ENCODE measurements at places on chromosomes 5 and 9. TPM values are rescaled to one million over a fixed set of nuclear protein-coding genes. Genes with fewer than 3 reads are reported as not detected.
A peak's percentile ranks its signal among the peaks of the same experiment; 100 is the strongest.

DNA sequence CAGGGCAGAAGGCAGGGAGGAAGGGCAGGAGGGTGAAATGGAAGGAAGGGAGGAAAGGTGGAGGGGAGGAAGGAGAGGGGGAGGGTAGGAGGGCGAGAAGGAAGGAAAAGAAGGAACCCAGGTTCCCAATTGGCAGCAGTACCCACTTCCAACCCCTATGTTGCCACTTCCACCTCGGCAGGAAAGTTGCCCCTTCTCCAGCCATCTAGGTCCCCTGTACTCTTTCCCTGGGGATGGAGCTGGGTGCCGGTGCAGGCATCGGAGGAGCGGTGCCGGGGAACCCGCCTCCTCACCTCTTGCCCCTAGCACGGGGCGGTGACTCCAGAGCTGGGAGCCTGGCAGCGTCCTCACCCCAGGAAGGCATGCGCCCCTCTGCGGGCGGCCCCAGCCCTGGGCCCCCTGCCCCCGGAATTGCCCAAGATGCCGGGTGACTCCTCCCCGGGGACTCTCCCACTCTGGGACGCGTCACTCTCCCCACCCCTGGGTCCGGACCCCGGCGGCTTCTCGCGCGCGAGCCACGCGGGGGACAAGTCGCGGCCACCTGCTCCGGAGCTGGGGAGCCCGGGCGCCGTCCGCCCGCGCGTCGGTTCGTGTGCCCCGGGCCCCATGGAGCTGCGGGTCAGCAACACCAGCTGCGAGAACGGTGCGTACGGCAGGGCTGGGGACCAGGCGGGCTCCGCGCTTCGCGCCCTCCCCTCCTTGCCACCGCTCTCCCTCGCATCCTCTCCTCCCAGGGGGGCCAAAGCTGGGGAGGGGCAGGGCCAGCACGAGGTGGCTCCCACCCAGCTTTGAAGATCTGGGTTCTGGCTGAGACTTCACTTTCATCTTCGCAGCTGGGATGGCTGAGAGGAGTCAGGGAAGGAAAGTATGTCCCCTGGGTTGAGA is at the start of gene NIPAL4:
Gene NIPAL4, plus strand, starts transcription at position 499 of the 885 bp plus-strand sequence. Its CDS starts 108 bp downstream, at position 607.
- DNase-seq = no peak

DNA sequence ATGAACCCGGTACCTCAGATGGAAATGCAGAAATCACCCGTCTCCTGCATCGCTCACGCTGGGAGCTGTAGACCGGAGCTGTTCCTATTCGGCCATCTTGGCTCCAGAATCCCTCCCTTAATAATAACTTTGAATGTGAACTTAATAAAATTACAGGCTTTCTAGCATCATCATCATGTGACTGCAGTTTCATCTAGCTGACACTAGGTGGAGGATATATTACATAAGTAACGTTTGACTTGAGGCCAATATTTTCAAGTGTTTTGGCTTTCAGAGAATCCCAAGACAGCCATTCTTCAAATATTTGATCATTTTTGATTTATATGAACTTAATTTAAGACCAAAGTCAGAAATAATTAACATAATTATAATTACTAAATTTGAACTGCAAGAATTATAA is 474.9 kb upstream of the CDH10 start:
- peak; percentile 3 for DNase-seq

DNA sequence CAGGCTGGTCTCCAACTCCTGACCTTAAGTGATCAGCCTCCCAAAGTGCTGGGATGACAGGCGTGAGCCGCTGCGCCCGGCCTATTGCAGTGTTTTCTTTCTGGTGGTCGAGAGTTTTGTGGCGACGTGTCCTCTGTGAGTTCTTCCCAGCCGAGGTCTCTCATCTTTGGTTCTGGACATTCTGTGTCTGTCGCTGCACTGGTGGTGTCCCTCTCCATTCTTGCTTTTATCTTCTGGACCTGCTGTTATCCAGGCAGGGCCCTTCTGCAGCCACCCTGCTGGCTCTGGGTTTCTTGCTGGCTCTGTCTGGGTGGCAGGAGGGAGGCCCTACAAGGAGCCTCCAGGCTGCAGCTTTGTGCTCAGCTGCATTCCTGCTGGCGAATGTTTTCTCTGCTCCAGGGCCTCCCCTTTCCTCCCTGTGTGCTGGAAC is 49.1 kb upstream of the EXOC3 start:
- DNase-seq = no peak

DNA sequence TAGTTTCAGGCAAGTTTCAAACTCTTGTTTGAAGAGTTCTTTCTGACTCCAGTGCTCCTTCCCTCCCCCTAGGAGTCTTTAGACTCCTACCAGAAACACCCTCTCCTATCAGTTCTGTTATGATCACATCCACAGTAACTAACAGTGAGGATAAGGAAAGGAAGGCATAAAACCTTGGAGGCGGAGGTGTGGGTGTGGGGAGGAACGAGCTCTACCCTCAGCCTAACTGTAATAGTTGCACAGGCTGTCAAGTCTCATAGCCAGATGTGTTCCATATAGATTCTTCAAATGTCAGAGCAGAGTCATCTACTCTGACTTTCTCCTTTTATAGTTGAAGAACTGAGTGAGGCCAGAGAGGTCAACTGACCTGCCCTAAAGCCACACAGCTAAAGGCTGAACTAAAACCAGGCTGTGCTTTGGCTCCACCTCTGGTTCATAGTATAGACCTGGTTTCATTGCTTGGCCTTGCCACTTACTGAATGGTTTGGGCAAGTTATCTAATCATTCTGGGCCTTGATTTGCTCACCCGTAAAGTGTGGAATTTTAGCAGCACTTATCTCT is 34.4 kb upstream of the PIK3R1 start:
- no peak for DNase-seq

DNA sequence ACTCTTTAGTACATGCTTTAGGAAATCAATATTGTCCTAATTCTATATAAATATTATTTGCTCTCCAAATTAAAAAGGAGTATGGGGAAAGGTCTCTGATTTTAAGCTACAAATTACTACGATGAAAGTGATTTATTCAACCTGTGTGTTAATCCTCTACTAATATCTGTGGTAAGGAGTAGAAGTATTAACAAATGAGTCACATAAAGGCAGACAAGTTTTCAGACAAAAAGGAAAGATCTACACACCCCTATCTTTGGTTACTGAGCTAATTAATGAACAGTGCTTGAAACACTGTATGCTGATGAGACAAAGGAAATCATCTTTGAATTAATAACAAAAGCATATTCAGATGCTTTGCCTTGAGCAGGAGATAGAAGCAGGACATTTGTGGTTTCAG is 15.9 kb downstream of the LOX start:
- DNase-seq = no peak

ZNF454 gene
- polyA plus RNA-seq = 0.87 TPM

DNA sequence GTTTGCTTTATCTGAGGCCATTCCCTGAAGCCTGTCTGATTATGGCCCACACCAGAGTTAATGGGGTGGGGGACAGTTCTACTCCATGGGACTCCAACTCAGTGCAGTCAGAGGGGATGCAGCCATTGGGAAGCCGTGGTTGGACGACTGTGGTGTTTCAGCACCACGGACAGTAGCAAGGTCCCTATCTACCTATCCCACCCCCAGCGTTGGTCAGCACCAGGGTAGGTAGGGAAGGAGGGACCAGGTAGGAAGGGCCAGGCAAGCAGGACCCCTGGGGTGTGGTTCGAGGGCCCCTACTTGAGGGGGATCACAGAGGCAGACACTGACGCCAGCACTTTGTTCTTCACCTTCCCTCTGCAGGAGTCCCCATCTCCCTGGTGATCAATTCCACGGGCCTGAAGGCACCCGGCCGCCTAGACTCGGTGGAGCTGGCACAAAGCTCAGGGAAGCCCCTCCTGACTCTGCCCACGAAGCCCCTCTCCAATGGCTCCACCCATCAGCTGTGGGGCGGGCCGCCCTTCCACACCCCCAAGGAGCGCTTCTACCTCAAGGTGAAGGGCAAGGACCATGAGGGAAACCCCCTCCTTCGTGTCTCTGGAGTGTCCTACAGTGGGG is 33.2 kb downstream of the HMCN2 start:
- peak; percentile 53 for DNase-seq

- DNase-seq = peak; percentile 27
Observed at GRCh38 chr5:116838011-116838536, 263.5 kb upstream of the SEMA6A start.

AQP7 gene
- polyA plus RNA-seq = 1.5 TPM

PCDHGB5 gene
- polyA plus RNA-seq = 0.75 TPM

DNA sequence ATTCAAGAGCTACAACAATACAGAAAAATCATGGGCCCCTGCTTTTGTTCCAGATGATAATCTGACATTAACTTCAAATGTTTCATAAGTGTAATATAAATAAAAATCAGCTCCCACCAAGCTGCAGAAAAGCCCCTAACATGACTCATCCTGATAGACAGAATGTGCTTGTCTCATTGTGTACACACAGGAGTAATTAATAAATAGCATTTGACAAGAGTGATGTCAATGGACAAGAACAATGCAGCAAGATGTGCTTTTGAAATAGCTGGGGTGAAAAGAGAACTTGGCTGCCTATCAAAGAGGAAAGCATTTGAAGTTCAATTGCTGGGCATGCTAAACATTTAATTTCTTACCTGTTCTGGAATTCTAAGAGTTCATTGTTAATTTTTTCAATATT is 79.2 kb downstream of the DNAH5 start:
- DNase-seq = no peak

ENHO gene
- polyA plus RNA-seq = 29.7 TPM

- DNase-seq = no peak
Observed at GRCh38 chr5:158849219-158849791, 250.4 kb downstream of the EBF1 start.

DNA sequence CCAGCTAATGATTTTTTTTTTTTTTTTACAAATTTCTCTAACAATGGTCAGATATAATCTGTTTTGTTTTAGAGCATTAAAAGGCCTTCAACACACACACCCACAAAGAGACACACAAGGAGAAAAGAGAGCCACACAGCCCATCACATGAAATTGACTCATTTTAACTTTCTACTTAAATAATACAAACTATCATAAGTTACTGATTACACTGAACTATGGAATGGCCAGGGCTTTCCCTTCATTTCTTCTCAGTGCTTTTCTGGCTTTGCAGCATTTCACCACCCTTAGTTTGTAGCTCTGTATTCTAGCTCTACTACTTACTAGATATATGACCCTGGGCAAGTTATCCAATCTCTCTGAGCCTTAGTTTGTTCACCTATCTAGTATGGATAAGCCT is 13.2 kb downstream of the REEP5 start:
- no peak for DNase-seq

- no peak for DNase-seq
Observed at GRCh38 chr9:122115176-122116035, 22.3 kb upstream of the TTLL11 start.

GRCh38 chr9:75120686-75121085 is 32.4 kb downstream of the OSTF1 start:
- no peak for DNase-seq

GRCh38 chr5:140647042-140647419 is 399 bp downstream of the NDUFA2 start:
- DNase-seq = no peak

SNCB gene
- not detected for polyA plus RNA-seq

DNA sequence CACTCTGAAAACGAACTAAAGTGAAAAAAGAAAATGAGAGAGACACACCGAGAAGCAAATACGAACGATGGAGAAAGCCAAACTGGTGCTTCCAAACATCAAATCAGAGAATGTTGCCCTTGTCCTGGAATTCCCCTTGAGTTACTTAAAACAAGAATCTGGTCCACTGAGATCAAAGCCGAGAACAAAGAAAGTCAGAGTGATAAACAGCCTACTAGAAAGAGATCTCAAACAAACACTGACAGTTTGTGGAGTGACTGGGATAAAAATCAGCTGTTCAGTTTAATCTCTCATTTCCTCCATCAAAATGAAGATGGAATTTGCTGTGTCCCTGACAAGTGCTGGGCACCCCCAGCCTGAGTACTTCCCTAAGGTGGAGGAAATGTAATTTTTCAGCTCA is 582.6 kb downstream of the NR2F1-AS1 start:
- DNase-seq = no peak
